ENCODE measurements at places on chromosomes 3 and 15.

DNA sequence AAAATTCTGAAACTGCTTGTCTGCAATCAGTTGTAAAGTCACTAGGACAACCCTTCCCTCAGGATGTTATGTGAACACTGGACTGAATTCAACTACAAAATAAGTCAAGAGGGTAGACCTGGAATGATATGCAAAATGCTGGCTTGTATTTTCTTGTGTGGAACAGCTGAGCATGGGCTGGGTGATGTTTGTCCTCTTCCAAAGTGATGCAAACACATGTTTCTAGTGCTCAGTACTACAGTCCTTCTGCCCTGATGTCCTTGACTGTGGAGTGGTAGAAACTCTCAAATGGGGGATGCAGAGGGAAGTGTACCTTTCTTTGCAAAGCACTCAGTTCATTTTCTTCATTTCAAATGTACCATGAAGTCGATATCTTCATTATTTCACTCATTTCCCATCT lies 258.6 kb downstream of the THSD4 start:
- DNase-seq, result no peak
- peaks cover 25% of the 10 kb centered on the region for H3K36me3 ChIP-seq
- H3K4me3 ChIP-seq, result no peak overlapping the region
- no peak overlapping the region for H3K27ac ChIP-seq

GRCh38 chr15:87349181-87349580 lies 907.4 kb downstream of the NTRK3 start:
- no peak overlapping the region for H3K4me3 ChIP-seq
- DNase-seq, result no peak
- H3K36me3 ChIP-seq, result no peaks in the 10 kb centered on the region
- peaks cover 4% of the 10 kb centered on the region for H3K27me3 ChIP-seq

GRCh38 chr3:59469948-59470723 lies 420.3 kb upstream of the CFAP20DC start:
- DNase-seq, result no peak
- no peak overlapping the region for H3K4me3 ChIP-seq
- peaks cover 15% of the 10 kb centered on the region for H3K36me3 ChIP-seq

DNA sequence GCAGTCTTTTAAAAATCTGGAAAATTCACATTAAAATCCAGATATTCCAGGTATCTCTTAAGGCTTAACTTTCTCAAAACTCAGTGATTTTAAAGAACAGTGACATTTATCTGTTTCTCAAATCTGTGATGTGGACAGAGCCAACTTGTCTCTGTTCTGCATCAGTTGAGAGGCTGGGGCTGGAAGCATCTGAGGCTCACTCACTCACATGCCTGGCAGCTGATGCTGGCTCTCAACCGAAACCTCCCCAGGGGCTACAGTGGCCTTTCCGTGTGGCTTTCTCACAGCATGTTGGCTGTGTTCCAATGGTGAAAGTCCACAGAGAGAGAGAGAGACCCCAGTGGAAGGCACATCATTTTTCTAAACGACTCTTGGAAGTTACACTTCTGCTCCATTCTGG lies 53.5 kb downstream of the CEMIP start:
- peaks cover 6% of the 10 kb centered on the region for H3K4me1 ChIP-seq
- H3K27me3 ChIP-seq, result peaks cover 13% of the 10 kb centered on the region
- H3K27ac ChIP-seq, result no peak overlapping the region
- no peak for DNase-seq

DNA sequence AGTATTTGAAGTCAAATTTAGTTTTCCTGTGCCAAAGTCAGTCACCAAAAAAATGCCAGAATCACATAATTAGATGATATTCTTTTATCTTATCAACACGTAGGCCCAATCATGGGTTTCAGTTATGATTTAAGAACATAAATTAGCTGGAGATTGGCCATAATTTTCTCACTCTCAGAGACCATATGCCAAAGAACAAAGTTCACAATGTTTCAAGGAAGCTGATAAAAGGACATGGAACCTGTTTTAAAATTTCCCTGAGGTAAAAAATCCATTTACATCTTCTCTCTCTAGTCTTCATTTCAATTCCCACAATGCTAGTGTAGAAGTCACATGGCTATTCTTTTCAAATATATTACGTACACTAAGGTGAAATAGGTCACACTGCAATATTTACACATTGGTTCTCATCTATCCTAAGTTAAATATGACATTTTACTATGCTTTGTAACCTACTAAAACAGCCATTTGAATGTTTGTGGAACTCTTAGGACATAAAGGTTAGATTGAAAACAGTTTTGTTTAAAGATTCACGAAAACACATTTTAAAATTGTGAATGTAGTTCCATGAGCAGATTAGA lies 42.7 kb upstream of the DCUN1D1 start:
- peaks cover 58% of the 10 kb centered on the region for H3K36me3 ChIP-seq
- H3K4me3 ChIP-seq, result no peak overlapping the region
- H3K4me1 ChIP-seq, result no peaks in the 10 kb centered on the region
- no peak for DNase-seq

GRCh38 chr3:187293516-187294430 lies 2.2 kb upstream of the MASP1 start:
- DNase-seq, result no peak
- H3K27ac ChIP-seq, result no peak overlapping the region
- H3K36me3 ChIP-seq, result no peaks in the 10 kb centered on the region
- H3K4me3 ChIP-seq, result no peak overlapping the region

DNA sequence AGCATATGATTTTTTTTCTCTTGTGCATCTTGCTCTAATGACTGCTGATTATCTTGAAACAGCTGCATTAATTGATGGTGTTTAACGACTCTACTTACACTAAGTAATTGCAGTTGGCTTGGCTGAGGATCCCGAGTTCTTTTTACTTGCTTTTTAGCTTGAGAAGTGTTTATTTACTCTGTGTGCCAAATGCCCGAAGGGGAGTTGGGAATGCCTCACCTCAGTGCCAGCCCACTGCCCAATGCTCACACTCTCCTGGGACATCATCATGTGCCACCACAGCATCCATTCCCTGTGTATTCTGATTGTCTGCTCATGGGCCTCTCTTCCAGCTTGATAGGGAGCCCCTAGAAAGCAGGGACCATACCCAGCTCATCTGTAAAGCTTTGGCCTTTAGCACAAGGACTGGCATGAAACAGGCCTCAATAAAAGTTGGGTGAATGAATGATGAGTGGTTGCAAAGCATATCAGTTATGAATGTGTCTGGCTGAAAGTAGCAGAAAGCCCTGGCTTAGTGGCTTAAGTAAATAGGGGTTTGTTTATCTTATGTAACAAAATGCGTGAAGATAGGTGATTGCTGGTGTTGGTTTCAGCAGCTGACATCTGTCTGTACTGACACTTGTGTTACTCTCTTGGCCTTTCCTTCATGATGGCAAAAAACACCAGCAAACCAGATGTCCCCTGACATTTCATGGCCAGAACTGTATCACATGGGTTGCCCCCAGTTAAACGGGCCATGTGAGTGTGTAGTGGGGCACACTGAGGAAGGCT lies 8.1 kb downstream of the PXYLP1 start:
- H3K27ac ChIP-seq, result peak overlapping the region; percentile 72
- DNase-seq, result no peak
- H3K27me3 ChIP-seq, result peaks cover 7% of the 10 kb centered on the region
- H3K36me3 ChIP-seq, result peaks cover 18% of the 10 kb centered on the region
- no peak overlapping the region for H3K4me3 ChIP-seq

- H3K27ac ChIP-seq, result no peak overlapping the region
- H3K4me1 ChIP-seq, result peaks cover 41% of the 10 kb centered on the region
- no peak for DNase-seq
Observed at GRCh38 chr3:65946438-65946837, 92.3 kb downstream of the MAGI1 start.

DNA sequence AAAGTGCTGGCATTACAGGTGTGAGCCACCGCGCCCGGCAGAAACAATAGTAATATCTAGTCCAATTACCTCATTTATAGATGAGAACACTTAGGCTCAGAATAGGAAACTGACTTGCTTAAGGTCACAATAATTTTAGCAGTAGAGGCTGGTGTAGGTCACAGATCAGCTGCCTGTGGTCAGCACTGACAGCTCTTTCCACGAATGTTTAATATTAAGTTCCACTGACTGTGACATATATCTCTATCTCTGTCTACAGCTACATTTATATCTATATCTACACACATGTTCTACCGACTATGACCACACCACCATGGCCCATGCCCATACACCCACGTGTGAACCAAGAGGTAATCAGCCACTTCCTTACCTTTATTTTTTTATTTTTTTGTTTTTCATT lies 40.2 kb upstream of the DLG1 start:
- H3K4me1 ChIP-seq, result peaks cover 62% of the 10 kb centered on the region
- DNase-seq, result no peak
- no peak overlapping the region for H3K27ac ChIP-seq
- H3K27me3 ChIP-seq, result peaks cover 3% of the 10 kb centered on the region
- no peaks in the 10 kb centered on the region for H3K36me3 ChIP-seq

DNA sequence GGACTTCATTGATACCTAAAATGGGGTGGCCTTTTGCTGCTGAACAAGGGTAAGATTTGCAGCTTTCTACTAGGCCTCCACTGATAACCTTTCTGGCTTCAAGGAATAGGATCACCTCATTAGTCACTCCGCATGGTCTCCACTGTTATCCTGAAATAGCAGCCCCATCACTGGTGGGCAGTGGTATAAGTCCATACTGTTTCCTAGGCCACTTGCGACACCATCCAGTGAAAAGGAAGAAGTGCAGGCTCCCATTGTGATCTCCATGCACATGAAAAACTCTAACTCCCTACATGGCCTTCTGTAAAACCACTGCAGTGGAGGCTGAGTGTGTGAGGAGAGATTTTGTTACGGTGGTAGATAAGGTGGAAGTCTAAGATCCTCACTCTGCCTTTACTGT lies 1455.9 kb downstream of the SI start:
- H3K36me3 ChIP-seq, result no peaks in the 10 kb centered on the region
- no peaks in the 10 kb centered on the region for H3K4me1 ChIP-seq
- no peak overlapping the region for H3K27ac ChIP-seq
- DNase-seq, result peak; percentile 32

DNA sequence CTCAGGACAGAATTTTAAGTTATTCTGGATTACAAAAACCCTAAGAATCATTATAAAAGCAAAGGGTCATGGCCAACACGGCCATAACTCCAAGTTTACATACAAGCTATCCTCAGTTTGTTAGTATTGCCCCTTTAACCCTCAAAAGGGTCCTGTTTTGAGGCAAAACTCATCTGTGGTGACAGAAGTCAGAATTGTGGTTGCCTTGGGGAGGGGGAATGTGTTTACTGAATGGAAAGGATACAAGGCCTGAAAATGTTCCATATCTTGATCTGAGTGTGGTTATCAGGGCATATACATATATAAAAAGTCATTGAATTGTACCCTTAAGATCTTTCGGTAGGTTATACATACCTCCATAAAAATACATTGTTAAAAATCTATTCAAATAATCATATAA lies 2.1 kb downstream of the SFMBT1 start:
- peaks cover 20% of the 10 kb centered on the region for H3K4me1 ChIP-seq
- H3K36me3 ChIP-seq, result no peaks in the 10 kb centered on the region
- H3K27ac ChIP-seq, result no peak overlapping the region

DNA sequence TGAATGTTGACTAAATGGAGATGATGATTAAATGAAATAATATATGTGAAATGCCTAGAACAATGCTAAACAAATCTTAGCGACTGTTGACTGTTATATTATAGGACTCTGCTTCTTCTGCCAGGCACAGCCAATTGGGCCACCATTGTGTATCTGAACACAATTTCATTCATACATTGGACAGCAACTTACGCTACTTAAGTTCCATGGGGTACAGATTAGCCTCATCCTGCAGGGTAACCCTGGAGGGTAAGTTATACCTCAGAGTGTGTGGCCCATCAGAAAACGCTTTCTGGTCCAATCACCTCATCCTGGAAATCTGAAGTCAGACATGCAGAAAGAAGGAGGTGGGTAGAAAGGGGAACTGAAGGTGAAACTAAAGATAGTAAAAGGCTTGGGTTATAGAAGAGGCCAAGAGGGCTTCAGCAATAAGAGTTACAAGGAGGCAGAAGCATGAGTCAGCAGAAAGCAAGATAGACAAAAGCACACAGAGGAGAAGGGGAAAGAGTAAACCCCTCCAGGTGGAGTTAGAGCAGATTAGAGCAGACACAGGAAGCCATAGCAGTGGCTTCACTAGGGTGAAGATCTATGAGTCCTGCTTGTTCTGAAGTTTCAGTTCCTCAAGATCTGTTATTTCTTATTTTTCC lies 119.3 kb upstream of the SLC24A5 start:
- H3K4me3 ChIP-seq, result peak overlapping the region; percentile 0
- peaks cover 34% of the 10 kb centered on the region for H3K4me1 ChIP-seq
- no peaks in the 10 kb centered on the region for H3K36me3 ChIP-seq
- H3K27ac ChIP-seq, result peak overlapping the region; percentile 47

DNA sequence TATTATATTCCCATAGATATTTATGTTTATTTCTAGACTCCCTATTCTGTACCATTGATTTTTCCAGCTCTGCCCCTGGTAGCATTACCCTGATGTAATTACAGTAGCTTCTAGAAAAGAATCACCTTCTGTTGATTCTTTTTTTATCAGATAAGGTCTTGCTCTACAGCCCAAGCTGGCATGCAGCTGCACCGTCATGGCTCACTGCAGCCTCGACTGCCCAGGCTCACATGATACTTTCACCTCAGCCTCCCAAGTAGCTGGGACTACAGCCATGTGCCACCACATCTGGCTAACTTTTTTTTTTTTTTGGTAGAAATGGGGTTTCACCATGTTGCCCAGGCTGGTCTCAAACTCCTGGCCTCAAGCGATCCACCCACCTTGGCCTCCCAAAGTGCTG lies 41.8 kb downstream of the SLC24A1 start:
- H3K27ac ChIP-seq, result no peak overlapping the region
- no peaks in the 10 kb centered on the region for H3K36me3 ChIP-seq
- H3K4me1 ChIP-seq, result peaks cover 4% of the 10 kb centered on the region
- no peak overlapping the region for H3K4me3 ChIP-seq

GRCh38 chr3:169812332-169813235 lies at the start of the genes LRRC34 and LRRIQ4:
TSS of gene LRRC34 (minus strand) at chr3:169812904. CDS start at chr3:169812548, 356 bp downstream.
TSS of gene LRRIQ4 (plus strand) at chr3:169812870. CDS start at chr3:169821922, 9,052 bp downstream.
- H3K4me1 ChIP-seq, result peaks cover 19% of the 10 kb centered on the region
- peak within 1 kb of the TSS; percentile 77 for H3K27ac ChIP-seq
- H3K27me3 ChIP-seq, result peaks cover 9% of the 10 kb centered on the region

- H3K4me1 ChIP-seq, result peaks cover 9% of the 10 kb centered on the region
- no peak overlapping the region for H3K27ac ChIP-seq
- peaks cover 43% of the 10 kb centered on the region for H3K27me3 ChIP-seq
Observed at GRCh38 chr3:96813134-96813819, 1.1 kb upstream of the EPHA6 start.

DNA sequence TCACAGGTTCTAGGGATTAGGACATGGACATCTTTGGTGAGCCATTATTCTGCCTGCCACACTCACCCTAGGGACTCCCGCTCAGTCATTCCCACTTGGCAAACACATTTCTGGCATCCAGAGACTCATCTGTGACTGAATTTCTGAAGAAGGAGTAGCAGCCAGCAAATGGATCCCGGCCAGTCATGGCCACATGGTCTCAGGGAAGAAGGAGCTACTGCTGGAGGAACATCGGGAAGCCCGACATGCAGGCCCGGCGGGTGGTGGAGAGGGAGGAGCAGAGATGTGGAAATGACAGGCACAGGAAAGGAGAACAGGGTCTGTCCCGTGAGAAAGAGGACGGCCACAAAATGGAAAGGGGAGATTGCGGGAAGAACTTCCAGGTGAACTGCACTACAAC lies 65.4 kb downstream of the SEMA5B start:
- H3K27ac ChIP-seq, result no peak overlapping the region
- H3K27me3 ChIP-seq, result peaks cover 39% of the 10 kb centered on the region
- H3K4me3 ChIP-seq, result no peak overlapping the region
- H3K36me3 ChIP-seq, result no peaks in the 10 kb centered on the region

- no peak overlapping the region for H3K4me3 ChIP-seq
- H3K27me3 ChIP-seq, result no peaks in the 10 kb centered on the region
- H3K36me3 ChIP-seq, result peaks cover 4% of the 10 kb centered on the region
- no peak overlapping the region for H3K27ac ChIP-seq
Observed at GRCh38 chr3:52230461-52230860, 5.0 kb upstream of the TLR9 start.

- no peaks in the 10 kb centered on the region for H3K4me1 ChIP-seq
- no peak overlapping the region for H3K27ac ChIP-seq
- peaks cover 9% of the 10 kb centered on the region for H3K27me3 ChIP-seq
Observed at GRCh38 chr3:170022336-170022735, 15.5 kb upstream of the GPR160 start.
